GM23338 (cell line): ENCODE measurements at places on chromosomes 13 and 19. TPM values are rescaled to one million over a fixed set of nuclear protein-coding genes. Genes with fewer than 3 reads are reported as not detected.

DNA sequence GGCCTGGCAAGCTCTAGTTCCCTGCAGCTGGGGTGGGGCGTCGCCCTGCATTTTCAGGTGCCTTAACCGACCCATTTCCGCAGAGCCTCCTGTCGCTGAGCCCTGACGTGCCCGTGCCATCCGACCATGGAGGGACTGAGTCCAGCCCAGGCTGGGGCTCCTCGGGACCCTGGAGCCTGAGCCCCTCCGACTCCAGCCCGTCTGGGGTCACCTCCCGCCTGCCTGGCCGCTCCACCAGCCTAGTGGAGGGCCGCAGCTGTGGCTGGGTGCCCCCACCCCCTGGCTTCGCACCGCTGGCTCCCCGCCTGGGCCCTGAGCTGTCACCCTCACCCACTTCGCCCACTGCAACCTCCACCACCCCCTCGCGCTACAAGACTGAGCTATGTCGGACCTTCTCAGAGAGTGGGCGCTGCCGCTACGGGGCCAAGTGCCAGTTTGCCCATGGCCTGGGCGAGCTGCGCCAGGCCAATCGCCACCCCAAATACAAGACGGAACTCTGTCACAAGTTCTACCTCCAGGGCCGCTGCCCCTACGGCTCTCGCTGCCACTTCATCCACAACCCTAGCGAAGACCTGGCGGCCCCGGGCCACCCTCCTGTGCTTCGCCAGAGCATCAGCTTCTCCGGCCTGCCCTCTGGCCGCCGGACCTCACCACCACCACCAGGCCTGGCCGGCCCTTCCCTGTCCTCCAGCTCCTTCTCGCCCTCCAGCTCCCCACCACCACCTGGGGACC, 1.2 kb downstream of the ZFP36 start:
- no peaks in the 10 kb centered on the region for H3K27me3 ChIP-seq
- peak overlapping the region; percentile 60 for H3K27ac ChIP-seq
- peaks cover 55% of the 10 kb centered on the region for H3K4me1 ChIP-seq
- H3K4me3 ChIP-seq = peak overlapping the region; percentile 99
- no peaks in the 10 kb centered on the region for H3K36me3 ChIP-seq

Gene NPAS1
- 5.0 and 5.6 TPM in 2 replicates for total RNA-seq

DNA sequence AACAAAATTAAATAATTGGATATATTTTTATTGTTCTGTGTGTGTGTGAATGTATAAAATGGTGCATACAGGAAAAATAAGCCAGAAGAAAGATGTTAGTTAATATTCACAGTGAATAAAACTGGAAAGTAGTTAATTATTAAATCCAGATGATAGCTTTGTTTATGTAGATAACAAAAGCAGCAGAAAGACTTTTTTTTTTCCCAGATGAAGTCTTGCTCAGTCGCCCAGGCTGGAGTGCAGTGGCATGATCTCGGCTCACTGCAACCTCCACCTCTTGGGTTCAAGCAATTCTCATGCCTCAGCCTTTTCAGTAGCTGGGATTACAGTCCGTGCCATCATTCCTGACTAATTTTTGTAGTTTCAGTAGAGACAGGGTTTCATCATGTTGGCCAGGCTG, 140.1 kb downstream of the ZNF486 start:
- H3K36me3 ChIP-seq = no peaks in the 10 kb centered on the region
- no peak overlapping the region for H3K4me3 ChIP-seq
- H3K27me3 ChIP-seq = no peaks in the 10 kb centered on the region
- no peak for DNase-seq

GRCh38 chr13:109241160-109241559, 545.2 kb downstream of the IRS2 start:
- H3K4me1 ChIP-seq = no peaks in the 10 kb centered on the region
- H3K27me3 ChIP-seq = no peaks in the 10 kb centered on the region
- H3K27ac ChIP-seq = no peak overlapping the region
- no peak for DNase-seq
- H3K4me3 ChIP-seq = no peak overlapping the region

DNA sequence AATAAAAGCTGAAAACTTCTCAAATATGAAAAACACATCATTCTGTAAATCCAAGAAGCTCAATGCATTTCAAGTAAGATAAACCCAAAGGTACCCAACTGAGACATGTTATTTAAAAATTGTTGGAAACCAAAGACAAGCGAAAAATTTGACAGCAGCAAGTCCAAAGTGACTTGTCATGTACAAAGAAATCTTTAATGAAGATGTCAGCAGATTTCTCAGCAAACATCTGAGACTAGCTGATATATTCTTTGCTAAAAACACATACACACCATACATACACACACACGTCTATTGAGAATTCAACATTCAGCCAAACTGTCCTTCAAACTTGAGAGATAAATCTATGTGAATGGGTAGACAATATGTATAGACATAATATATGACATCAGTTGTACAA, 5.7 kb upstream of the ZNF222 start:
- H3K27ac ChIP-seq = no peak overlapping the region
- DNase-seq = no peak
- no peak overlapping the region for H3K4me3 ChIP-seq
- H3K36me3 ChIP-seq = no peaks in the 10 kb centered on the region
- no peaks in the 10 kb centered on the region for H3K4me1 ChIP-seq
- H3K27me3 ChIP-seq = no peaks in the 10 kb centered on the region

DNA sequence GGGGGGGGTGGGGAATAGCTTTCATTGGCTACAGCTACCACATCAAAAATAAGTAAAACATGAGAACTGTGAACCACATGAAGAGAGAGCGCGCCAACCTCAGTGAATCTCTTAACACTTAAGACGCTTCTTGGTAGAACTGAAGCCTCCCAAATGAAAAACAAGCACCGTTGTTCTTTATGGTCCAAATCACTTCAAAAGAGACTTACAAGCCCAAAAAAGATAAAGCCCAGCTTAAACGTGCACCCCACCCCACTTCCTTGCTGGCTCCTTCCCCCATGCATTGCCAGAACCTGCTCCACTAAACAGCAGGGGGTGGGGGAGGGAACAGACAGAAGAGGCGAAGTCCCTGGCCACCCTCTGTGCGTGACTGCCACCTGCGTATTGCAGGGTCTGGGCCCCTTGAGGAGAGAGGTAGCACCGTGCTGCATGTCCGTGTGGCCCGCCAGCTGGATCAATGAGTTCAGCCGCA, 479.1 kb downstream of the FOXO1 start:
- H3K27ac ChIP-seq = no peak overlapping the region
- H3K4me3 ChIP-seq = no peak overlapping the region
- H3K36me3 ChIP-seq = no peaks in the 10 kb centered on the region
- H3K4me1 ChIP-seq = peaks cover 9% of the 10 kb centered on the region; the same call in 1 of the 2 replicates

Gene CDK8
- 24.0 and 27.6 TPM in 2 replicates for total RNA-seq

GRCh38 chr19:3660493-3661219, 34.1 kb upstream of the CACTIN start:
- H3K27me3 ChIP-seq = no peaks in the 10 kb centered on the region
- H3K27ac ChIP-seq = no peak overlapping the region
- H3K36me3 ChIP-seq = no peaks in the 10 kb centered on the region

GRCh38 chr19:58154287-58154678, 3.7 kb upstream of the ZNF329 start:
- H3K4me1 ChIP-seq = peaks cover 14% of the 10 kb centered on the region; the same call in 1 of the 2 replicates
- no peaks in the 10 kb centered on the region for H3K36me3 ChIP-seq
- peak overlapping the region; percentile 90 for H3K27ac ChIP-seq
- peak overlapping the region; percentile 96 for H3K4me3 ChIP-seq
- peaks cover 3% of the 10 kb centered on the region; the same call in 1 of the 2 replicates for H3K27me3 ChIP-seq
- DNase-seq = peak; percentile 46

Gene DCT
- total RNA-seq = 0.14 TPM in 1 of 2 replicates, not detected in the other

GRCh38 chr13:65660731-65661130, 1569.4 kb downstream of the PCDH9 start:
- H3K27me3 ChIP-seq = no peaks in the 10 kb centered on the region
- no peak overlapping the region for H3K4me3 ChIP-seq
- no peak overlapping the region for H3K27ac ChIP-seq
- H3K4me1 ChIP-seq = no peaks in the 10 kb centered on the region
- no peak for DNase-seq
- H3K36me3 ChIP-seq = no peaks in the 10 kb centered on the region

DNA sequence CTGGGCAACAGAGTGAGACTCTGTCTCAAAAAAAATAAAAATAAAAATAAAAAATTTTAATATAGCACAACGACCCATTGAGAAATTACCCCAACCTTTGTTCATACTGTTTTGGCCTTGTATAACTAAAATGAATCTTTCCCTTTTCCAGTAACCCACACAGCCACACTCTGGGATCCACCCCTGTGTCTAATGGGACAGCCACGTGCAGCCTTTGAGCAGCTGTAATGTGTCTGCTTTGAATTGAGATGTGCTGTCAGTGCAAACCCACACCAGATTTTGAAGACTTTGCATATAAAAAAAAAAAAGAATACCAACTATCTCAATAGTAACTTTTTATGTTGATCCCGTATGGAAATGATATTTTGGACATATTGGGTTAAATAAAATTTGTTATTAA, 112.7 kb upstream of the UBL3 start:
- H3K27me3 ChIP-seq = no peaks in the 10 kb centered on the region
- H3K4me1 ChIP-seq = peaks cover 31% of the 10 kb centered on the region
- DNase-seq = no peak
- H3K27ac ChIP-seq = no peak overlapping the region

Gene CDX2
- not detected in 2 replicates for total RNA-seq

DNA sequence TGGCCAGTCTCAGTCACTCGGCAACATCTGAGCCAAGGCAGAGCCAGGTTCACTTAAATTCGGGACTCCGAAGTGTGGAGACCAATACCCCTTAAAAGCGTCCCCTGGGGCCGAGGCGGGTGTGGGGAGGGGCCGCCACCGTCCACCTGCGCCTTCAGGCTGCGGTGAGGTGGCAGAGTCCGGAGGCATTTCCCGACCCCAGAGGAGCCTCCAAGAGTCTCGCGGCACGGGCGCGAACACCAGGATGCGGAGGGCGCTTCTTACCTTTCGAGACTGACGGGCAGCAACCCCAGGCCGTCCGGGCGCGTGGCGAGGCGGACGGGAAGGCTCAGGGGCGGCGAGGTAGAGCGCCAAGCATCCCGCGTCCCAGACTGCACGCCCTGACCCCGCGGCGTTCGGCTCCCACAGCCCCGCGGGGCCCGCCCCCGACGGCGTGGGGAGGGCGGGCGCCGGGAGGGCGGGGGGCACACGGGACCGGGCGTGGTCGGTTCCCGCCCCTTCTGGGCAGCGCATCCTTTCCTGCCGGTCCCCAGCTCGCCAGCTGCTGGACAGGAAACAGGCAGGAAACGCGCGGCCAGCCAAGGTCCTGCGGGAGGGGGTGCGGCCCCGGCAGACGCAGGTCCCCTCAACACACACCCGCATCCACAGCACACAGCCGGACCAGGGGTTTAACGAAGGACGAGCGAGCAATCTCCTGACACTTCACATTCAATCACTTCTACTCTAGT, at the start of gene THSD1:
TSS of gene THSD1 (minus strand) at position 406 of the 728 bp plus-strand sequence. CDS start 3,572 bp downstream, outside the sequence.
- H3K36me3 ChIP-seq = no peaks in the 10 kb centered on the region
- peaks cover 35% of the 10 kb centered on the region for H3K27me3 ChIP-seq
- H3K27ac ChIP-seq = no peak within 1 kb of the TSS
- no peaks in the 10 kb centered on the region; the same call in 1 of the 2 replicates for H3K4me1 ChIP-seq
- DNase-seq = peak; percentile 71
- H3K4me3 ChIP-seq = peak within 1 kb of the TSS; percentile 61

GRCh38 chr19:2774083-2774679, 8.9 kb downstream of the SGTA start:
- no peaks in the 10 kb centered on the region for H3K27me3 ChIP-seq
- DNase-seq = no peak
- H3K36me3 ChIP-seq = no peaks in the 10 kb centered on the region
- no peak overlapping the region for H3K4me3 ChIP-seq

Gene CATSPERD
- 0.17 TPM in 1 of 2 replicates, not detected in the other for total RNA-seq

Gene C13orf42
- total RNA-seq = 9.4 and 24.5 TPM in 2 replicates

Gene POLR1D
- total RNA-seq = 177 and 226 TPM in 2 replicates

Gene SHD
- 1.8 and 7.5 TPM in 2 replicates for total RNA-seq

Gene CBY2
- 0.42 TPM in 1 of 2 replicates, not detected in the other for total RNA-seq

DNA sequence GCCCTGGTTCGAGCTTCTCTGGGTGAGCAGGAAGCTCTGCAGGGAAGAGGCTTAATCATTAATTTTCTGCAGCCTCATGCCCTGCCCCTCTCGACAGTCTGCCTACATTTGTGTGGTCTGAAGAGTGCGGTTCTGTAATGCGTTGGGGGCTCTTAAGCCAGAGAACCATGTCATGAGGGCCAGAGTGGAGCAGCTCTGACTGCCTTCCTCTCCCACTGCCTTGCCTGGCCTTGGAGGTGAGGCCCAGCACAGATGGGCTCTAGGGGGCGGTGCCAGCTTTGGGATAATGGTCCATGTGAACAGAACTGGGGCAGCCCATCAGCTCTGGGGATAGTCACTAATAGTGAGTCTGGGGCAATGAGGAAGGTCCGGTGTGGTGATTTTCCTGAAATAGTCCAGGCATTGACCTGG, 5.7 kb downstream of the FGF9 start:
- peaks cover 67% of the 10 kb centered on the region for H3K27me3 ChIP-seq
- H3K4me3 ChIP-seq = no peak overlapping the region
- peaks cover 33% of the 10 kb centered on the region for H3K4me1 ChIP-seq
- no peak overlapping the region for H3K27ac ChIP-seq
- H3K36me3 ChIP-seq = no peaks in the 10 kb centered on the region

Gene CNN2
- total RNA-seq = 392 and 426 TPM in 2 replicates

- no peak for DNase-seq
- H3K27me3 ChIP-seq = peaks cover 7% of the 10 kb centered on the region; the same call in 1 of the 2 replicates
- no peaks in the 10 kb centered on the region for H3K36me3 ChIP-seq
- peak overlapping the region; percentile 39; the same call in 1 of the 2 replicates for H3K27ac ChIP-seq
Observed at GRCh38 chr19:41373993-41374392, 2.3 kb upstream of the TMEM91 start.

GRCh38 chr19:14536926-14537692, 7.7 kb downstream of the TECR start:
- H3K27ac ChIP-seq = peak overlapping the region; percentile 74; the same call in 1 of the 2 replicates
- peak overlapping the region; percentile 37; the same call in 1 of the 2 replicates for H3K4me3 ChIP-seq
- no peaks in the 10 kb centered on the region for H3K36me3 ChIP-seq
- peaks cover 7% of the 10 kb centered on the region; the same call in 1 of the 2 replicates for H3K4me1 ChIP-seq

- peak; percentile 60 for DNase-seq
- no peaks in the 10 kb centered on the region for H3K36me3 ChIP-seq
- H3K27me3 ChIP-seq = no peaks in the 10 kb centered on the region
Observed at GRCh38 chr13:110944121-110944967, 29.5 kb upstream of the ANKRD10 start.

Gene KLHL1
- not detected in 2 replicates for total RNA-seq

DNA sequence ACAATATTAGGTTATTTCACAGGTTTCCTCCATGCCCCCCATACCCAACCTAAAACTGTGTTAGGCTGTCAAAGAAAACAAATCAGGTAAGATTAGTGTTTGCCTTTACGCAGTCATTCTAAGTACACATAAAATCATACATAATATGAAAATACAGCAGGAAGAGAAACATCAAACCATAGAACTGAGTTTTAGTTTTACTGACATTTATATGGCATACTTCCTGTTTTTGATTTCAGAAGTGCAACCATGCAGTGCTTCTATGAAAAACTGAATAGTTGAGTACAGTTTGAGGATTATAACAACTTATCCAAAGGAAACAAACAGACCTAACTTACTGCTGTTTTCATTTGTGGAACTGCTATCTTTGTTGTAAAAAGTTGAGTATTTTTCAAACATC, 91.3 kb downstream of the KCNRG start:
- no peaks in the 10 kb centered on the region for H3K36me3 ChIP-seq
- no peak for DNase-seq
- peak overlapping the region; percentile 16; the same call in 1 of the 2 replicates for H3K4me3 ChIP-seq
- peaks cover 45% of the 10 kb centered on the region for H3K4me1 ChIP-seq
- no peaks in the 10 kb centered on the region for H3K27me3 ChIP-seq
